ENCODE measurements at places on chromosomes 16 and 17.

GRCh38 chr16:76204249-76204648 is 73.0 kb upstream of the CNTNAP4 start:
- DNase-seq, result no peak

- DNase-seq, result peak; percentile 79
Observed at GRCh38 chr17:13337864-13338371, 263.8 kb downstream of the HS3ST3A1 start.

DNA sequence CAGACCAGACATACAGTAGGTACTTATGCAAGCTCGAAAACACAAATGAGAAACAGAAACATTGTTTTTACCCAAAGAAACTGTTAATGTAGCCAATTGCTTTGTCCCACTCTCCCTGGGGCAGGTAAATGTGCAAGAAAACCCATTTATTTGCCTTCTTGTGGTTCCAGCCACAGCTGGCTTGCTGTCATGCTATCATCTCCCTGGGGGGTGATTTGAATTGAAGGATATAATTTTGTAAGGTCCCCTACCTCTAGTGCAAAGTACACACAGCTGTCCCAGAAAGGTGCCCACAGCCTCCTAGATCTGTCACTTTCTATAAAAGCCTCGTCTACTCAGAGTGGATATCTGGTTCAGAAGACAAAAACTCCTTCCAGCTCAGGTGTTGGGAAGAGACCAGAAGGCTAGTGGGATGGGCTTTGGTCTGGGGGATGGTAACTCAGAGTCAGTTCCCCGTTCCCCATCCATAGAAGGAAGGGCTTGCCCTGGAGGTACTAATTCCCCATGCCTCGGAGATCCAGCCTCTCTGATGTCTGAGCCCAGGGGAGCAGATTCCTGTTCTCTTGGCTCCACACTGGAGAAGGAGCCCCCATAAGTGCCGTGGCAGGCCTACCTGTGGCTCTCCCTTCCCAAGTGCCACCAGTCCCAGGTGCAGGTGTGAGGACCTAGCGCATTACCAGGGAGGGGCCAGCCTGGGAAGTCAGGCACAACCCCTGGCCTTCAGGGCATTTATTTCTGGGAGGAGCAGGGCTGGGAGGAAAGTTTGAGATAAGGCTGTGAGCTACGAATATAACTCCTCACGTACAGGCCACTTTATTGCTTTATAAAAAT is 2.4 kb upstream of the PRR15L start:
- DNase-seq, result no peak

DNA sequence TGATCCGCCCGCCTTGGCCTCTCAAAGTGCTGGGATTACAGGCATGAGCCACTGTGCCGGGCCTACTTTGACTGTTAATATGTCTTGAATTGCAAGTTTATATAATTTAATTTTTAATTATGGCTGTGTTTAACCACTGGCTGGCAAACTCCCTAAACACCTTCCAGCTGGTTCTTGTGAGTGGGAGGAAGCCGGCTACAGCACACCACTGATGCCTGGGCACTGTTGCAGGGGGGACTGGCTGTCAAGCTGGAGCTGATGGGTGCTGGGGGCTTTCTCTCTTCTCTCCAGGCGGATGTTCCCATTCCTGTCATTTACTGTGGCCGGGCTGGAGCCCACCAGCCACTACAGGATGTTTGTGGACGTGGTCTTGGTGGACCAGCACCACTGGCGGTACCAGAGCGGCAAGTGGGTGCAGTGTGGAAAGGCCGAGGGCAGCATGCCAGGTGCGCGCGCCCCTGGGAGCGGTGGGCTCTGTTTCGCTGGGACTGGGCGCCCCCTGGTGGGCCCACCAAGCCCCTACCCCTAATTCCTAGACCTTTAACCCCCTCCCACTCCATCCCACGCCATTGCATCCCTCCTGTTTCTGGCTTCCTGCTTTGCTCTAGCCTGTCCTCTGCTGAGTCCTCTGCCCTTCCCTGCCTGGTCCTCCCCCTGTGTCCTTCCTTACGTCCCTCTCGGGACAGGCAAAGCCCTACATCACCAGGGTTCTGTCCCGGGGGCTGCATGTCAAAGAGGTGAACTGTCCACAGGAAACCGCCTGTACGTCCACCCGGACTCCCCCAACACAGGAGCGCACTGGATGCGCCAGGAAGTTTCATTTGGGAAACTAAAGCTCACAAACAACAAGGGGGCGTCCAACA is 9.5 kb downstream of the TBX21 start:
- DNase-seq, result peak; percentile 34

- no peak for DNase-seq
Observed at GRCh38 chr16:164827-165538, 795 bp upstream of the HBM start.

DNA sequence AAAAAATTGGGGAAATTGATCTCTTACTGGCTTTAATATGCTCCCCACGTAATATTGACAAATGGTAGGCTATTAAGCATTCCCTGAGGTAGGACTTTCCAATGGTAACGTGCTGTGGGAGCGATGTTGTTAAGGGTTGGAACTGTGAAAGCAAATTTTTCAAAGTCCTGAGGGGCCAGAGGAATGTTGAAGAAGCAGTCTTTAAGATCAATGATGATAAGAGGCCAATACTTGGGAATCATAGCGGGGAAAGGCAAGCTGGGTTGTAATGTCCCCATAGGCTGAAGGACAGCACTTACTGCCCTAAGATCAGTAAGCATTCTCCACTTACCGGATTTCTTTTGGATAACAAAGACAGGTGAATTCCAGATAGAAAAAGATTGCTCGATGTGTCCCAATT is 69.6 kb upstream of the ARL4D start:
- no peak for DNase-seq

Data from ELR (cell line).